HAP-1 (cell line): ENCODE measurements at places on chromosomes 2 and 18.
A peak's percentile ranks its signal among the peaks of the same experiment; 100 is the strongest.

DNA sequence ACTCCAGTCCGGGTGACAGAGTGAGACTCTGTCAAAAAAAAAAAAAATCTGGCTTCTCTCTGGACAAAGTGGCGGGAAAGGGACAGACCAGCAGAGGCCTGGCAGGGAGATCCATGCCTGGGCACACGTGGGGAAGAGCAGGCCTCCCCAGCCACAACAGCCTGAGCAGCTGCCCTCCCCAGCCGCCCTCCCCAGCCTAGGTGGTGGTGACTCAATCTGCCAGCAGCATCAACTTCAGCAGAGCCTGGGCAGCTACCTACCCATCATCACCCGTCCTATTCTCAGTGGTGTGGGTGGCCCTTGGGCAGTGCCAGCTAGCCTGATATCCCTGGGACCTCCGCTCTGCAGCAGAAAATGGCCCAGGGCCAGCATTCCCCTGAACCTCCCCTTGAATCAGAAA is 612.4 kb downstream of the FBXO15 start:
- no peak for DNase-seq

GRCh38 chr2:86441882-86442641 is 891 bp downstream of the KDM3A start:
- DNase-seq, result peak; percentile 22

GRCh38 chr18:44036501-44036900 is 644.2 kb upstream of the SETBP1 start:
- DNase-seq, result peak; percentile 44

- DNase-seq, result no peak
These were observed 152.0 kb downstream of the GREB1L start for GRCh38 chr18:21393986-21394385.

DNA sequence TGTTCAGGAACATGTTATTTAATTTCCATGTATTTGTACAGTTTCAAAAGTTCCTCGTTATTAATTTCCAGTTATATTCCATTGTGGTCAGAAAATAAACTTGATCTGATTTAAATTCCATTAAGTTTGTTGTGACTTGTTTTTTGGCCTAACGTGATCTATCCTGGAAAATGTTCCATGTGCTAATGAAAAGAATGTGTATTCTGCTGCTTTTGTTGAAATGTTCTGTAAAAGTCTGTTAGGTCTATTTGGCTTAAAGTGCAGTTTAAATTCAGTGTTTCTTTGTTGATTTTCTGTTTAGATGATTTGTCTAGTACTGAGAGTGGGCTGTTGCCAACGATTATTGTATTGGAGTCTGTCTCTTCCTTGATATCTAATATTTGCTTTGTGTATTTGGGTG is 148.0 kb downstream of the UBR3 start:
- no peak for DNase-seq
